ENCODE measurements at places on chromosomes 12 and 14.

DNA sequence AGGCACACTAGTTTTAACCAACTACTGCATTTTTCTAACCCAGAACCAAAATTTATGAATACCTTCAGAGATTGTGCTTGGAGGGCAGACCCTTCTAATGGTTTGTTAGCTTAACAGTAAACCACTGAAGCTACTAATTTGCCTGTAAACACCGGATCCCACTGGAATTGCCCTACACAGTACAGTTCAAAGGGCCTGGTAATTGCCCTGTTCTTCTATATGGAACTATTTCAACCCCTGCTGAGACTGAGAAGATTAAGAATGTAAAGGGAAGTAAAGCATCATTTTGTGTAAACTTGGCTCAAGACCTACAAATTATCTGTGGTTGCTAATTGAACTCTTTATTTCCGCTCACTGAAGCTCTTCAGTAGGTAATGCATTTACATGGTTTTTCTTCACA lies 468.1 kb downstream of the NPAS3 start:
- DNase-seq = no peak

- no peak for DNase-seq
Measured at GRCh38 chr12:101567918-101568317, 26.9 kb upstream of the MYBPC1 start.

DNA sequence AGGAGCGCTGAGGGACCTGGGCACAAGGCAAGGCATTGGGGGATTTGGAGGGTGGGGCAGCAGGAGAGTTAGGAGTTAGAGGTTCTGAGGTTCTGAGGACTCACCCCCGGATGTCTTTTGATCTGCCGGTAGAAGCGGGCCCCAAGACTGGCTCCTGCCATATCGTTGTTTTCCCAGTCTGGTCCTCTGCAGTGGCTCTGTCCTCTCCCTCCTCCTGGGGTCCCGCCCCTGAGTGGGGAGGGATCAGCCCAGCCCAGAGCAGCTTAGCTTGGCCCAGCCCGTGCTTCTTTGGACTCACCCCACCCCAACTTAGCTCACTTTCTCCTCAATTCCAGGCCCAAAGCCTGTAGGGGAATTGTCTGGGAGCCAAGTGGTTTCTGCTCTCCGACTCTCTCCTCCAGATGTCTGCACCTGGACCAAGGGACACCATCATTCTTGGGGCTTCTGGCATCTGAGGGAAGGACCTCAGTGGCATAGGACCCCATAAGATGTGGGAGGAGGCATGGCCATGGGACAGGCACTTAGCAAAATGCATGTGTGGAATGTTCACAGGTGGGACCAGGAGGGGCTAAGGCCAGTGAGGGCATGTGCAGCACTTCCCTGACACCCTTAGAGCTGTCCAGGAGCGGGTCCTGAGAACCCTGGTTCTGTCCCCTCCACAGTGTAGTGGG lies 7.5 kb downstream of the SHMT2 start:
- DNase-seq = no peak

DNA sequence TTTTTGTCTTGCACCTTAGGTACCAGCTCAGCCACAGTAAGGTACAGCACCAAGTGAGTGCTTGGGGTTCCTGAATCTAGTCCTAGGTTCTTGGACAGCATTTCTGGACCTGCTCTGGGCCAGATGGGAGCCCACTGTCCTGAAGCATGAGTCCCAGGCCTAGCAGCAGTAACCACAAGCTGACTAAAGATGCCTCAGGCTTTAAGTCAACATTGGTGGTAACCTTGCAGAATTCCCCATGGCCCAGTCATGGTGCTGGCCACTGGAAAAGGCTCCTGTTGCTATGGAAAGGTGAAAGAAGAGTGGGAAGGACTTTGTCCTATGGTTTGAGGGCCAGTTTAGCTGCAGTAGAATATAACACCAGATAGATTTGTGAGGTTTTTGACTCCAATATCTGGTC lies 86.9 kb upstream of the CLEC14A start:
- no peak for DNase-seq

DNA sequence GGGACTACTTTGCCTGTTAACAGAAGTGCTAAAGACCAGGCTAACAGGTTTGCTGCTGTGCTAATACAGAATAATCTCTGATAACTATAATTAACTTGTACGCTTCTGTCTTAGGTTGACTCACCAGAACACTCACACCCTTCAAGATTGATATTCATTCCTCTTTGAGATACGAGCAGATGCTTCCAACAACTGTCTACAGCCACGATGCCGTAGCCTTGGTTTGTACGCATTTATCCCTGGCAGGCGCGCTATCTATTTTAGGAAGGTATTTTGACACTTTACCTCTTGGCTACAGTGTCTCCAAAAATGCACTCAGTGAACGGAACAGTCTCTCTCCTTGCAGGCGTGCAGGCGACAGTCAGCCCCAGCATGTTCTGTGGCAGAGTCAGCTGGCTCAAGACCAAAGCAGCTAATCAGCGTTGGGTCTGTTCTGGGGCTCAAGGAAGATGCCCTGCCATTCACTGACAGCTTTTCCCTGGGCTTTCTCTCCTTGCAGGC lies 146.4 kb upstream of the PRICKLE1 start:
- DNase-seq = no peak

DNA sequence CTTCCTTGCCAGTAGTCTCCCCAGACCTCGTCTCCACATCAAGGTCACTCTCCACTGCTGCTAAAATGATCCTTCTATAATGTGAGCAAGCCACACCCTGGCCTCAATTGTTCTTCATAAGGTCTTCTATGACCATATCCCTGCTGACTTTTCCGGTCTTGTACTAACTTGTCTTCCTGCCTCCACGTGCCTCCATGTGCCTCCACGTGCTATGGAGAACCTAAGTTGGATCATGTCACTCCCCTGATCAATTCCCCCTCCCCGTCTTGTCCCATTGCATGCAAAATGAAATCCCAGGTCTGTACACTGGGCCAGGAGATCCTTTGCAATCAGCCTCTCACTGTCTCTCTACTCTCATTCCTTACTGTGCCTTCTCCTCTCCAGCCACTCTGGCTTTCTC lies 110.6 kb downstream of the TTC8 start:
- DNase-seq = no peak

DNA sequence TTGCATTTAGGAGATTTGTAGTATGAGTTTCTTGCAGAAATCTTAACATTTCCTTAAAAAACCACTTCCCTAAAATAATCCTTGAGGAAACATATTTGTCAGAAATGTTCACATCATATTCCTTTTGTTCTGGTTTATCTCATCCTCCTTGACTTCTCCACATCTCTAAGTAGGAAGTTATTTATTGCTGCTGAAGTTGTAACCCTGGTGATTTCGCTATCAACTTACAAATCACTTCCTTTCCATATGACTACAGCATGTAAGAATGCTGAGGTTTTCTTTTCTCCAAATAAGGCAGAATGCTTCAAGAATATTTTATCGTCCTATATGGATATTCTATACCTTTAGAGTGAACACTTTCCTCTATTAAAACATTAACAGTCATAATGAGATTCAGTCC lies 751.7 kb downstream of the NRXN3 start:
- no peak for DNase-seq

DNA sequence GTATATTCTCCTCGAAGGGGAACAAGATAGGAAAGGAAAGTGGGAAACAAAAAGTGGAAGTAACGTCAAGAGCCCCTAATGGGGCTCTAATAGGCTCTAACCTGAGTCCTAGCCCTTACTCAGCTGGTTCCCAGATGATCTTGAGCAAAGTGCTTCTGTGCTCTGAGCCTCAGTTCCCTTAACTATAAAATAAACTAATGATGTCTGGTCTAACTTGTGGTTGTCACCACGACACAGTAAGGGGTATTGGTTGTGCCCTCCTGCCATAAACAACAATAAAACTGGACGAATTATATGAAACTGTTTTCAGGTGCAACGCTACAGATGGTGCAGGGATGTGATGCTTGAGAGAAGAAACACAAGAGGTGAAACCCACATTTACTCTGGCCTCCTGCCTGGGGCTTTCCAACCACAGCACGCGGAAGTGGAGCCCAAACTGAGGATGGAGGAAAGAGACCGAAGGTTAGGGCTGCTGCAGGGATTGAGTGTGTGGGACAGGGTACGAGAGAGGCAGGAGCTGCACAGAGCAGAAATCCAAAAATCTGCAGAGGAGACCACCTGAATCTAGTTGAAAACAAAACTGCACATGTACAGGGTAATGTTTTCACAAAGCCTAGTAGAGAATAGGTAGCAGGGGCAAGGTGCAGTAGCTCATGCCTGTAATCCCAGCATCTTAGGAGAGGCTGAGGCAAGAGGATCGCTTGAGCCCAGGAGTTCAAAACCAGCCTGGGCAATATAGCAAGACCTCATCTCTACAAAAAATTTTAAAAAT lies 45.6 kb upstream of the BCL2L14 start:
- peak; percentile 62 for DNase-seq

Data from vagina (tissue), 2 donors.